ENCODE measurements at places on chromosomes 16 and 17.
A peak's percentile ranks its signal among the peaks of the same experiment; 100 is the strongest.

GRCh38 chr17:71850812-71851211 lies 270.0 kb upstream of the SOX9 start:
- DNase-seq, result no peak

GRCh38 chr16:1592446-1592845 lies 19.4 kb downstream of the IFT140 start:
- no peak for DNase-seq

DNA sequence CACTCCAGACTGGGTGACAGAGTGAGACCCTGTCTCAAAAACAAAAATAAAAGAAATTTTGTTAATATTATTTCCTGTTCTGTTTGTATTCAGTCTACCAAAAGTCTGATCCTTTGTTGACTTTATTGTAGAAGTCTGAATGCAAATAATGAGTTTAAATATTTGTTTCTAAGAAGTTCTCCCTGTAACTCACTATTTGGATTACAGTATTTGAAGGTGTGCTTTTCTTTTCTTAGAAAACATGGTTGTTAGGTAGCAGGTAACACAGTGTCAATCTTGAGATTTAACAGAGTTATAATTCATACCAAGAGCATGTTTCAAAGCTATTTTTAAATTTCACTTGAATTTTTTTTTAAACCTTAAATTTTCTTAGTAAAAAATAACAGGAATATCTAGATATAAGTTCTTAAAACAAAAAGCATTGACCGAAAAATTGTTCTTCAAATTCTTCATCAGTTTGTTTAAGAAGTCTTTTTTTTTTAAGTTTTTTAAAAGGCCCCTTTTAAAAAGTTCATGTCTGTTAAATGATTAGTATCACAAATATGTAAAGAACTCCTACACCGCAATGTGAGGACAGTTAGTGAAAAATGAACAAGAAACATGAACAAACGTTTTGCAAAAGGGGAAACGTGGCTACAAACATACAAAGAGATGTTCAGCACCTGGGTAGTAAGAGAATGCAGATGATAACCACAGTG lies 35.0 kb downstream of the GAN start:
- no peak for DNase-seq

DNA sequence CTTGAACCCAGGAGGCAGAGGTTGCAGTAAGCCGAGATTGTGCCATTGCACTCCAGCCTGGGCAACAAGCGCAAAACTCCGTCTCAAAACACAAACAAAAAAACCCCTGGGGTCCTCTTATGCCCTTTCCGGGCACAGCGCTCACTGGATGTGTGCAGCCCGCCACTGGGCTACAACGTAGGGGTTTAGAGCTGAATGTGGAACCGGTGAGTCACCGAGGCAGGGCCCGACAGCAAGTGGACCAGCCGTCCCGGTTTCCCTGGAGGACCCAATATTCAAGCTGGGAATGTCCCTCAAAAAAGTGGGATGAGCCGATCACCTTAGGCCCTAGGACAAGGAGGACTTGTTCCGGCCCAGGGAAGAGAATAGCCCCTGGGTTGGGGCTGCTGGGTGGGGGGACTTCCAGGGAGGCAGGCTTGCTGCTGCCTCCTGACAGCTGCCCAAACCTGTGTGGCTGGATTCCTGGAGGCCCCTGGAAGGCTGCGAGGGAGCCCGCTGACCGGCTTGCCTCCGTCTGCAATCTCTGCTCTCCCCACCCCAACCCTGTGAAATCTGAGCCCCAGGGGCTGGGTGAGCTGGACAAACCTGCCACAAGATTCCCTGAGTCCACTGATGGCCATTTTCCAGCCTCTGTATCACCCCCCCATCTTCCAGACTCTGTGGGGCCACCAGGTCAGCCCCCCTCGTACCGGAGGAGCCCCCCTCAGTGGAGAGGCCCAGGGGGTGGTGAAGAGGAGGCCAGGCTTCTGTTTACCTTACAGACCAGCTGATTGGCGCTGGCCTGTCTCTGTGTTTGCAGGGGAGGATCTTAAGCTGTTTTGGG lies 2.9 kb upstream of the CLDN9 start:
- DNase-seq, result no peak

GRCh38 chr17:75688209-75688825 lies 21.2 kb downstream of the SAP30BP start:
- no peak for DNase-seq

DNA sequence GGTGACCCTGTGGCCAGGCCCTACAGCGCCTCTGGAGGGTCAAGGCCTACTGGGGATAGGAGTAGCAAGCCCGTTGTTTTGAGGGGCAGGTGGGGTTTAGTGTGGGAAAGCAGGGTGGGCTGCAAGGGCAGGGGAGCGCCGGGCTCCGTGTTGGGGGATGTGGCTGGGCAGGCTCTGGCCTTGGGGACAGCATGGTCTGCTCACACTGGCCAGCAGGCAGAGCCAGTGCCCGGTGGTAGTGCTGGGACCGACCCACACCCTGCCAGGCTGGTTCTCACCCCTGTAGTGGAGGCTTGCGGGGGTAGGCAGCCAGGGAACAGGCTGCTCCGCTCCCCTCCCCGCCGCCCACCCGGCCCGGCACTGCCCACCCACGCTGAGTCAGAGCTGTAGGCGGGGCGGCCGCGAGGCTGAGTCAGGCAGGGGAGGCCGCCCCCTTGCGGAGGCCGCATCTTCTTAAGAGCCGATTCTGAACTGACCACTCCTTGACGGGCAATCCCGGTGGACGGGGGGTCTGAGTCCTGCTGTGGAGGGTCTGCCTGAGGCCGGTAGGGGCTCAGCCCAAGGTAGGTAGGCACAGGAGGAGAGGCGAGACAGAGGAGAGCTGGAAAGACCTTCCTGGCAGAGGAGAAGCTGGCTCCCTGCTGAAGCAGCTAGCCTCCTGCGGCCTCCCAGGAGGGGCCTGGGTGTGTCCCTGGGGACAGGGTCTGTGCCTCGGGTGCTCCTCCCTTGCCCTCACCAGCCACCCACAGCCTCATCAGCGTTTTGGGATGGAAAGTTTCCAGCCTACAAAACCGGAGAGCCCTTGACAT lies 62.4 kb downstream of the BAIAP2 start:
- DNase-seq, result no peak

GRCh38 chr16:23527961-23528643 lies 17.8 kb upstream of the GGA2 start:
- peak; percentile 33 for DNase-seq

GRCh38 chr17:44002141-44002848 lies 2.1 kb upstream of the NAGS start:
- no peak for DNase-seq

DNA sequence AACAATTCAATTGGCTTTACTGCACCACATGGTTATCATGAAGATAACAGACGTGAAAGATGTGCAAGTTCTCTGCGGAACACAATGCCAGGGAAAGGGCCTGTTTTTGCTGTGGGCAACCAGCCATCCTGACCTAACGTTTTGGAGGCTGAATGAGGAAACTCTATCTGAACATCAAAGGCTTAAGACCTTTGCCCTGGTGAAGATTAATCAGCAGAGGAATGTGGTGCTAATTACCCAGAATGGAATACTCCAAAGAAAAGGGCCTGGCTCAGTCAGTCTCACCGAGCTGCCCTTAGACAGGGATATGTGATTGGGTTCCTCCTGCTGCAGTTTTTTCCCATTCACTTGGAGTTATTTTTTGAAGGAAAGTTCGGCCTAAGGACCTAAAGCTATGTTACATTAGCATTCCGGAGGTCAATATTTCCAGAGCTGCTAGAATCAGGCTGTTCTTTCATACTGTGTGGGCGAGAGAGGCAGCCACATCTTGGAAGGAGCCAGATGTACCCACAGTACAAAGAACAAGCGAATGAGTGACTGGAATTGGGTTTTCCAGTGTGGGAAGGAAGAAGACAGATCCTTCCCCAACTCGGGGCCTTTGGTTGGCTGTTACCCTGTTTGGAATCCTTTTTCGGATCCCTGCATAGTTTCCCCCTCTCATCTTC lies 15.5 kb downstream of the ASIC2 start:
- DNase-seq, result no peak

DNA sequence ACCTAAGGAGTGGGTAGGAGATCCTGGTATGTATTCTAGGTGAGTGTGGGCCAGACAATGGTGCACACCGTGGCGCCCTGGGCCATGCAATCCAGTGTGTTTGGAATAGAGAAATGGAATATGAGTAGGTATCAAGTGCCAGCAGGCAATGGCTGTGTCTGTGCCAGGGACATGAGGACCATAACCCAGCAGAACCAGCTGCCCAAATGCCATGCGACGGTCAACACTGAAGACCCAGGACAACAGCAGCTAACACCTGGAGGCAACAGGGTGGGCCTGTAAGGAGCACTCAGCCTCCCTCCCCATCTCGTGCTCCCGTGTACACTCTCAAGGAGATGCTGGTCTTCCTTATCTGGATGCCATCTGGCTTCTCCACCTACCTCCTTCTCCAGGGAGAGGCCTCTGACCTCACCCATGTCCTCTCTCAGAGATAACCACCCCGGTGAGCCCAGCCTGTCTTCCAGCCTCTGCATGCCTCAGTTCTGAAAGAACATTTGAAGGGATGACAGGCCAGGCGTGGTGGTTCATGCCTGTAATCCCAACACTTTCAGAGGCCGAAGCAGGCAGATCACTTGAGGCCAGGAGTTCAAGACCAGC lies 750 bp upstream of the GSDMB start:
- DNase-seq, result no peak

DNA sequence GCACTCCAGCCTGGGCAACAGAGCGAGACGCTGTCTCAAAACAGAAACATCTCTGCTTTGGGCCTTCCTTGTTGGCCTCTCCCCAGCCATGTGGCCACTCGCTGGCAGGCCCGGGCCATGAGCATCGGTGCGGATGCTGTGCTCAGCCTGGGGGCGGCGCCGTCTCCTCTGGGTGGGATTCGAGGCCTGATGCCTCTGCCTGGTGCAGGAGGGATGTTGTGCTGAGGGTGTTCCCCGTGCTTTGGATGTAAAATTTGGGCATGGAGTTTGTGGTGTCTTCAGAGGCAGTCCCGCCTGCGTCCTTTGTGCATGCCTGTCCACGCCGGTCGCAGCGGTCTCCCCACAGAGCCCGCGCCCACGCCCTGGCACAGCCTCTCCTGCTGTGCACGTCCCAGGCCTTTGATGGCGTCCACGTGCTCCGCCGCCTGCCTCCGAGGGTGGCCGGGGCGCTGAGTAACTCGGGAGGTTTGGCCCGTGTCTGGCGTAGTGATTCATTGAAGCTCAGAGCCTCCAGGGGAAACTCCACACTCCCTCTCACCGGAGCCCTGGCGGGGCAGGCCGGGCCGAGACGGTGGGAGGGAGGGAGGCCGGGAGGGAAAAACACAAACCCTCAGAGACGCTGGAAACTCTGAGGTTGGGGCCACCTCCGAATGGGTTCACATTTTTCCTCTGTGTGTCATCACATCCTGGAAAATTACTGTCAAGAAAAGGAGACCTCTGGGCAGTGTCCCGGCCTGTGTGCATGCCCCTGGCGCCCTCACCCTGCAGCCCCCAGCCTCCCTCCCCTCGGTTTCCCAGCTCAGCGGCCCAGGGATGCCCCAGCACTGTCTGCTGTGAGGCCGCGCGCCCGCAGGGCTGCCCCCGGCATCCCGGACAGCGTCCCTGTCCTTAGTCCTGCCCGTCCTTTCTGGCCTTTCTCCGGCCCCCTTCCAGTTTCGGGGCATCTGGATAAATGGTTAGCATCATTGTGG lies 19.0 kb downstream of the CENPX start:
- no peak for DNase-seq

GRCh38 chr16:86367291-86368072 lies 142.8 kb upstream of the FOXF1 start:
- no peak for DNase-seq

DNA sequence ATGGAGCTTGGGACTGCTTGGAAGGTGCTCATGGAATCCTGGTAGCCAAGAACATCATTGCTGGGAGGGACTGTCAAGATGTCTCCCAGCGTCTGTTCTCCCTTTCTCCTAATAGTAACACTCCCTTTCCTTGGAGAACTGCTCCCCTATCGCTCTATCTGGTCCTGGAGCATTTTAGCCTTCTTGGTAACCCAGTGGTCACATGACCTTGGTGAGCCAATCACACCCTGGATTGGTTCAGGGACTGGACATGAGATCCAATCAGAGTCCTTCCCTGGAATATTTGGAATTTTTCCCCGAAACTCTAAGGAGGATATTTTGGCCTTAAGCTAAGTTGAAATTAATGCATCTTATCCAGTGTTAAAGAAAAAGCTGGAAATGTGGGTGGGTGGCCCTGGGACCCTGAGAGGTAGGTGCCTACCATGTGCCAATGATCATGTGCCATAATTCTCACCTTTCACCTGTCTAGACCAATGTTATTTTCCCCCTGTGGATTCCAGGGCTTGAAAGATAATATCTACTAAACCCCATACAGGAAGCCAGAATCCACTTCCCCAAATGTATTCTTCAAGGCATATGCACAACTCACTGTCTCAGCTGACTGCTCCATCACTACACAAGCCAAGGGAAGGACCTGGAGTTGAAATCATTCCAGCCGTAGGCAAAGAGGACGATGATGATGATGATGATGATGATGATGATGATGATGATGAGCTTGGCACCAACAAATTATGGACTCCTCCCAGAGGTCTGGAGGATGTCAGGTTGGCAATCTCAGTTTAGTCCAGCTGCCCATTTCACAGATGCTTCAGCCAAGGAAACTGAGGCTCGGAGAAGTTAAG lies 193.2 kb downstream of the RAB11FIP4 start:
- no peak for DNase-seq

DNA sequence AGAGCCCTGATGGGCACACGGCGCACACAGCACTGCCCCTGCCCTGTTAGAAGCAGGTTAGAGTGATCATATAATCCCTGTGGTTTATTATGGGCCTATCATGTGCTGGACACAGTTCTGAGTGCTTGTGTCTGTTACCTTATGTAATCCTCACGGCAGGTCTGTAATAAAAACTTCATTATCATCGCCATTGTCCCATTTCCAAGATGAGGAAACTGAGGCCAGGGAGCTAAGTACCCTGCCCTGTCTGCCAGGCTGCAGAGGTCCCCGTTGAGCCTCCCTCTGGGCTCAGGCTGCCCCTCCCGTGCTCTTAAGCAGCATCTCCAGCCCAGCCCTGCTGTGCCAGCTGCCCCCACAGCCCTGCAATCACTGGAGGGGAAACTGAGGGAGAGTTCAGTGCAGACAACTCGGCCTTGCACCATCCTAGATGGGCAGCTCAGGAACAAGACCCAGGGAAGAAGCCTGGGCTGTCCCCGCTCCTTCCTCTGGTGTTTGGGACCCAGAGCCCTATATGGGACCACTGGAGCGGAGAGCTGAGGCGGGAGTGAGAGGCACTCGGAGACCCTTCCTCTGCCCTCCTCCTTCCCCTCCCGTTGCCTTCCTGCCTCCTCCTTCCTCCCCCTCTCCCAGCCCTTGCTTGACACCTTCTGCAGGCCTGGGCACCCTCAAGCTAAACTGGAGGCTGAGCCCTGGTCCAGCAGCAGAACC lies 42.0 kb downstream of the WNT3 start:
- DNase-seq, result no peak

DNA sequence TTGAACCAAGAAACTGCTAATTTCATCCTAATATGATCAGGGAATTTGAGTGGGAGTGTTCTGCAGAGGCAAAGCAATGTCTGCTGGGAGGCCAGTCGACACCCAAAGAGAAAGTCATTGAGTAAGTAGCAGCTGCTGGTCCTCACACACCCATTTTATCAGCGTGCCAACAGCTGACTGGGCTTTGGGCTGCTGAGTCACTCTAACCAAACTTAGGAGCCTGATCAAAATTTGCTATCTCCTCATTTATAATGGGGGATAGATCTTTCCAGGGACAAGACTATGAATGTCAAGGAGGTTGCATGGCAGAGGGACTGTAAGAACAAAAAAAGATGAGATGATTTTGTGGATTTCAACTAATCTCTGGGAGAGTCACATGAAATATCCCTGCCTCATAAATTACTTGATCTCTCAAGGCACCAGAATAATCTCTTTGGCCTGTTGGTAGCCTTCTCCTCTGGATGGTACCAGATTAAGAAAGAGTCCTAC lies 32.9 kb downstream of the CPSF4L start:
- no peak for DNase-seq

Measured in NCI-H2107 (cell line).